Activated CD8-positive, alpha-beta memory T cell treated with anti-CD3 and anti-CD28 coated beads for 1 hour (primary cell): ENCODE measurements at places on chromosomes 12 and 14.

GRCh38 chr14:20501346-20501745, 4.0 kb upstream of the RNASE10 start:
- no peak for DNase-seq

DNA sequence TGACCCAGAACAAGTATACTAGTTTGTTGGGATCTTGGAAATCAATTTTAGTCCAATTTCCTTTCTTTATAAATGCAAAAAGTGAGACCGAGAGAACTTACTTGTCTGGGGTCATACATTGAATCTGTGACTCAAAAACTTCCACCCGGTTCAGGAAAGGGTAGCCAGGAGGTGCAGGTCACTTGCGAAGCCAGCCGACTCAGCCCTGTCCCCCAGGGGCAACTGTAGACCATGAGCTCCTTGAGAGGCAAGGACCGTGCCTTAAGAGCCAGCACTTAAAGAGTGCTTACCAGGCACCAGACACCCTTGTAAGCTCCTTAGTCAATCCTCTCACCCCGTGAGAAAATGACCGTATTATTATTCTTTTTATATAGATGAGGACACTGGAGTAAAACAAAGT, 505 bp upstream of the BCDIN3D start:
- no peak for DNase-seq

GRCh38 chr14:101878822-101879528, 85.4 kb upstream of the DYNC1H1 start:
- DNase-seq = no peak

DNA sequence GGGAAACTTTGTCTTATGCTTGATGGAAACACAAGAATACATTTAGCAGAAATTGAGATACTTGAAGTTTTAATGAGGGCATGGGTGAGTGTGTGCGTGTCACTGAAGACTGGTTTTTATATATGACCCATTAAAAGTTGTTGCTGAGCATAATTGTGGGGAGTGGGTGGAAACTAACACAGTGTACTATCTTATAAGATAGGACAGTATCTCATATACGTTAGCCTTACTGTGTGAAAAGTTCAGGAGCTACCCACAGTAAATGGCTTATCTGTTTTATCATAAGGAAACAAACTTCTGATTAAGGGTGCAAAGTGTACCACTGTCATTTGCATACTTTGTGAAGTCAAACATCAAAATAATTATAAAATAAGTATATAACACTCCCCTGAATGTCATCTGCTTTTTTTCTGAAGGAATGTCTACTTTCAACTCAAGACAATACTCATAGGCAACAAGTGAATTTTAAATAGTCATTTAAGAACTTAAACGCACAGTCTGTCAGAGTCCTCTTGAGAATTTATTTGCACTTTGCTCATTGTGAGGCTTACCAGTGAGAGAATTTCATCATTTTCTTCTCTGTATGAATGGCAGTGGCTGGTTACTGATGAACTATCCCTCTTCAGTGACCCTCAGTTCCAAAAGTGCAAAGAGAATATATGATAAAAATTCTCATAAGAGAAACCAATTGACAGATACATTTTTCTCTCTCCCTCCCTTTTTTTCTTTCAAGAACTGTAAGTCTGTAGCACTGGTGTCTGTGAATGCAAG, 4.2 kb downstream of the PDE3A start:
- no peak for DNase-seq

DNA sequence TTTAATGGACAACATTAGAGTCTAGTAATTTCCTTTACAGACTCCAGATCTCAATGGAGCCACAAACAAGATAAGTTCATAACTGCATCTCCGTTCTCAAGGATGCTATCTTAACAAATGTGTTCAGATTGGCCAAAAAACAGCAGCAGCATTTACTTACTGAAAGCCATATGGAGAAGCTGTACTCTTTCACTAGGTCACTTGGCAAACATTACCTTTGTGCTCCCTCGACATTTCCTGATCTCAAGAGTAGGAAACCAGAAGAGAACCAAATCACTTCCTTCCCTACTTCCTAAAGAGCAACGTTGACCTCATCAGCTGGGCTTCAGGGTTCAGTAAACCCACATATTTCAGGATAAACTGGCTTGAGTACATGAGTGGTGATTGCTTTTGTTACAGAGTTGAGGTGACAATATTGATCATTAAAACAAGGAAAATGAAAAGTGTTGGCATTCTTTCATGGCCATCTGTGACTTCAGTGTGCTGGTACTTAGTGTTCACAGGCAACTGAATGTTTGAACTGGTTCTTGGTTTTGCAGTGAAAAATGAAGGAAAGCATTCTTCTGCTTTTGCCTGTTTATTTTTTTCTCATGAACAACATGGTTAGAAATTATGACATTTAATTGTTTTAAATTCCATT, 449.6 kb downstream of the TMEM117 start:
- no peak for DNase-seq

- no peak for DNase-seq
Observed at GRCh38 chr12:40788276-40788675, 96.0 kb downstream of the CNTN1 start.

GRCh38 chr14:75724414-75725204, 63.6 kb downstream of the TTLL5 start:
- DNase-seq = no peak

DNA sequence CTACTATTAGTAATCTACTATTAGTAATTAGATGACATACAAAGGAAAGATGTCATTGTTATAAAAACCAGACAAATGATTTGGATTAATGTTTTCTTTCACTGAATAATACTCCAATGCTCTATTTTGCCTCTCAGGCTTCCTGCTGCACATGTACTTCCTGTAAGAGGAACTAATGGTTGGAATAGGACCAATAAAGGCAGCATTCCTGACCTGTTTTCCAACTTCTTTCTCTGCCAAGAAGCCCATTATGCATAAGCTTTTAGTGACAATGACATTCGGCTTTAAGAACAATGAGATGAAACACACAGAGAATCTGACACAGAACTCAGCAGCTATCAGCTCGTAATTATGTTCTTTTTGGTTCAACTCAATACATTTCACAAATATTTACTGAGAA, 5.2 kb upstream of the C12orf56 start:
- DNase-seq = no peak

- no peak for DNase-seq
Observed at GRCh38 chr12:4471256-4471655, 25.6 kb upstream of the FGF6 start.

GRCh38 chr12:95674631-95675030, 115.9 kb downstream of the NTN4 start:
- no peak for DNase-seq

GRCh38 chr12:48072266-48072665, 33.6 kb downstream of the SENP1 start:
- no peak for DNase-seq

DNA sequence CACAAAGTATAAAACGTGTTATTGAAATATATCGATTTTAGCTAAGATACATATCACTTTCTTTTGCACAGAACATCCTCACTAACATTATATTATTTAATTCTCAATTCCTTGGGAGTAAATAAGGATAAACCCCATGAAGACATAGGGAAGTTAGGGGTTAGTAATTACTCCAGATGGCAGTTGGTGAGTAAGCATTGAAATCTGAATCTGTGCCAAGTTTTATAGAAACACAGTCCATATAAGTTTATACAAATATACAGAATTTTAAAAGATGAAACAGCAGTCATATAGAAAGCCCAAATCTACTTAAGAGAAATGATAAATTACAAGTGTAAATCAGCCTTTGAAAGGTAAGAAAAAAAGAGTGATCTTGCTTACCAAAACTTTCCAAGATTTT, 200.4 kb upstream of the SYT10 start:
- no peak for DNase-seq

GRCh38 chr14:94936401-94936892, 166.5 kb upstream of the GSC start:
- DNase-seq = no peak

DNA sequence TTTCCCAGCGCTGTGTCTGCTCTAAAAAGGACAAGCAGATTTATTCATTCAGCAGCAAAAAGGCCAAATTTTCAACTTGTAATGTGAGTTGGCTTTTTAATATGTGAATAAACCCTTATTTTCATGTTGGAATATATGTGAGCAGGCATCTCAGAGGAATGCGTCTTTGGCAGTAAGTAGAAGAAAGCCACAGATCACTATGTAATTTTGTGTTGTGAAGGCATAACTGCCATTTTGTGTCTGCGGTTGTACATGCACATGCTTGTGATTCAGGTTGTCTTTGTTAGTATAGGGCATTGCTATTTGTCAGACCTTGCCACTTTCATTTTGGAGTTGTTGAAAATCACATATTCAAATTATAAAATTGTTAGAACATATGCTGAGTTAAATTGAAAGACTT, 398.8 kb upstream of the RGS6 start:
- no peak for DNase-seq

DNA sequence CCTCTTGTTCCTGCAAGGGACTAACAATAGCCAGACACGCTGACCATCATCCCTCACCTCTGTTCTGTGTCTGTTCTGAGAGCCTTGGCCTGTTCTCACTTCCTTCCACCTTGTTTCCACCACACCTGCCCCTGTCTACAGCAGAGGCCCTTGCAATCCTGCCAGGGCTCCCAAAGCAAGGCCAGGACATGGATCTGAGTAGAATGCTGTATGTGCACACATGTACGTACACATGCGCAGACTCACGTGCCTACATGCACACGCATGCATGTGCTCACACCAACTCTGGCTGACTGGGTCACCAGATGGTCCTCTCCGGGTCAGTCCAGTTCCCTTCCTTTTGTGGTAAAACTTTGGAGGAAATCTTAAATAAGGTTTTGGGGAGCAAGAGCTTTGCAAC, 133.0 kb upstream of the C14orf180 start:
- DNase-seq = no peak

GRCh38 chr12:49021292-49021915, 2.8 kb upstream of the PRKAG1 start:
- no peak for DNase-seq
